ENCODE measurements at places on chromosomes 16 and 17.

DNA sequence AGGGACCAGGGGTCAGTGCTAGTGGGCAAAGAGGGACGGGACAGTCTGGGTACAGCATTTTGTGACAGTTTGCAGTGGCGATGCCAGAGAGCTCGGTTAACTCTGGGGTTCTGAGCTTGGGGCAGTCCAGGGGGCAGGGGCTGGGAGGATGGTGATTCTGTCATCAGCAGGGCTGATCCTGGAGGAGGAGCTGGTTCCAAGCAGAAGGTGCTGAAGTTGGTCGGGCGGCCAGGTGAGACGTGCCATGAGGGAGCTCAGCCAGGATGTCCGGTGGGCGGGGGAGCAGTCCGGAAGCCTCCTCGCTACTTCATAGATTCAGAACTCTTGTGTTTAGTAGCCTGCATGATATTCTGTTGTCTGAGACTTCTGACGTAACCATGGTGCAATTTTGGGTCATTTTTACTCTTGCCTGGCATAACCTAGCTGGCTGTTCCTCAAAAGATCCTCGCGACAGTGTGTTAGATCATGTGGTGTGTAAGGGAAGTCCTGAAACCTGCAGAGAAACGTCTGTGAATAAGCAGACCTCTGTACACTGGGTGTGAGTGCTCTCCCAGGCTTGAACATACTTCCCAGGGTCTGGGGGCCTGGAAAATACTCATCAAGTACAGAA lies 122.0 kb downstream of the CLEC16A start:
- DNase-seq = no peak

DNA sequence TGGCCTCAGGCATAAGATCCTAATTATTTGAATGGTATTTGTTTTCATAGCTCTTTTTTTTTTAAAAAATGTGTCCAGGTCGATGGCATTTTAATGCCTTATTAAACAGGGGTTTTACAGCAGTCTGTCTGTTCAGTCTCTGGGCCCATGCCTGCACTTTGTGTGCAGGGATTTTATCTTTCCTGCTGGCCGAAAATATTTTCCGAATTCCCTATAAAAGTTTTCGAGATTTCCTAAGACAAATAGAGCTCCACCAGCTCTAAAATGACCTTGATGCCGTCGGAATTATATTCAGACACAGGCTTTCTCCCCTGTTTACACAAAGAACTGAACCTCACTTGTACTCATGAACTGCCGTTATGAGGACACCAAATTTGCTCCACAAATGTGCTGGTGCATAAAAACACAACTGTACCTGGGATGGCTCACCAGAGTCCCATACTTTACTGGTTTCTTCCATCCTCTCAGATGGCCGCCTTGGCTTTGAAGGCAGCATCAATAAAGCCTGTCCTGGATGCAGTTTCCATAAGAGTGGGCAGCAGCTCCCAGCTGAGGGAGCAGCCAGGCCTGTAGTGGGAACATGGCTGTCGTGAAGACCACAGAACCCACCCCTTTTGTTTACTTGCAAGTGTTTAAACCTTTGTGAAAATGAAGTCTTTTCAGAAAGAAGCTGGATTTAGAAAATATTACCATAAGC lies 44.9 kb downstream of the TBX4 start:
- DNase-seq = no peak

DNA sequence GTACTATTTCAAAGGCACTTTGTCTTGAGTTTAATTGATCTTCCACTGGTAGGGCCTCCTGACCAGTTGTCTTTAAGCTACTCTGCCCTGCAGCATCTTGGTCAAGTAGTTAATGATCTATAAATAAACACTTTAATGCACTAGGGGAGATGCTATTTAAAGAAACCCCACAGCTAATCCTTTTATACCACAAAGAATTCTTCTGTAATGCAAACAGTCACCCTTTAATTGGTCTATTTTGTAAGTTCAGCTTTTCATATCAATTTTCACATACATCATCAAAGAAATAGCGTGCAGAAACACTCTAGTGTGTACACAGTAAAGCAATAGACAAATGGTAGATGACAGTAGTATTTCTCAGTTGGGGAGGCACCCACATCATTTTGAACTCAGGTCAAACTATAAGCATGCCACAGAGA lies 70.3 kb downstream of the PMP22 start:
- DNase-seq = no peak

DNA sequence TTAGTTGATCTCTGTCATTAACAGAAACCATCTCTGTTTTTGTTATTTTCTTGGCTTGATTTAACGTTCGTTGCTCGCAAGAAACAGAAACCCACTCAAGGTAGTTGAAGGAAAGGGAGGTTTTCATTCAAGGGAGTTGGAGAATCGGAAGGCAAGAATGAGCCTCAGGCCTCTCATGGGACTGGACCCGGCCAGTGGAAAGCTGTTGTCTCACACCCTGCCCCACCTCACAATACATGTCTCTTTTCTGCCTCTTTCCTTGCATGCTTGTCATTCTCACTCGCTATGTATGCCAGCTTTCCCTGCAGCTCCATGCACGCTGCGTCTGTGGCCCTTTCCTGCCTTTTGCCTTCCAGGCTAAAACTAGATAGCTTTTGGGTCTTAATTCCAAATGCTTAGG lies 18.3 kb downstream of the DCAF7 start:
- no peak for DNase-seq

DNA sequence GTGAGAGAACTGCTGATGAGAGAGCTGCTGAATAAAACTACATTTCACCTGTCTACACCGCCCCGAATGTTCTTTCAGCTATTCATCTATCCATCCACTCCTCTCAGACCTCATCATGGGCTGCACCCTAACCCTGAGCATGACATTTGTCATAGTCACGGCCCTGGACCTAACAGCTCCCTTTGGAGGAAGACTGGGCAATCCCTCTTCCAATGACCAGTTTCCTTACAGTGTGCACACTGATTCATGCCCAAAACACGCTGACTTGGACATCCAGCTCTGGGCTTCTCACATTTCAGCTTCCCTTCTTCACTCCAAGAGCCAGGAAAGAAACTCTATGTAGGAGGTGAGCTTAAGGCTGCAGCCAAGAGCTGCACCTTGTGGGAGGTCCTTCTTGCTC lies 41.8 kb upstream of the ARL4D start:
- DNase-seq = no peak

- DNase-seq = no peak
Measured at GRCh38 chr17:44310609-44311376, 2.4 kb downstream of the RUNDC3A start.

GRCh38 chr17:40323391-40324381 lies 14.7 kb downstream of the RARA start:
- DNase-seq = peak; percentile 61

- DNase-seq = no peak
Measured at GRCh38 chr17:2690165-2691068, 21.1 kb downstream of the CLUH start.

DNA sequence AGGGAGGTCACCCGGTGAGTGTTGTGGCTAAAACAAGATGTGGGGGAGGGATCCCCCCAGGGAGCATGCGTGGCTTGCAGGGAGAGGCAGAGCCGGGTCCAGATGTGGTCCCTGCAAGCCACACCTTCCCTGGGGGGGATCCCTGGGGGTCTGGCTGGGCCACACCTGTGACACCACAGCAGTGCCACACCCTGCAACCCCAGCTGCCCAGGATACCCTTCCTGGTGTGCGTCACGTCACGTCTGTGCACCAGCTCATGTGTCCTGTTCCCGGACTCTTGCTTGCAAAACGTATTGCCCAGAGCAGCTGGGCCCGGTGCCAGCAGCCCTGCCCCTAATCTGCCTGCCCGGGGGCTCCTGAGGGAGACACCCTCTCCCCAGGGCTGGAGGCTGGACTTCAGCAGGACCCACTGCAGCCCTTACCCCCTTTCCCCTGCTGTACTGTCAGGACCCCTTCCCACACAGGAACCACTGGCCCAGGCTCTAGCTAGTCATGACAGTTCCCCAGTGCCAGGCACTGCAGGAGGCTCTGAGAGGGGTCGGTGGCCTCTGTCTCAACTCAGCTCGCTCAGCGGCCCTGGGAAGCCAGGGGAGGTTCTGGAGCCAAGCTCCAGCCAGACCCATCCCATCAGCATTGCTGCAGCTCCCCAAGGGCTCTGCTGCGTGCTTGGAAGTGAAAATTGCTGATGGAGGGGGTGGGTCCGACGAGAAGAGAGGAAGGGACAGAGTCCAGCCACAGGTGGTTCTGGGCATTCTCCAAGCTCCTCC lies 25.8 kb upstream of the ACSF3 start:
- DNase-seq = peak; percentile 41

- DNase-seq = no peak
Measured at GRCh38 chr16:10408824-10409381, 23.0 kb downstream of the ATF7IP2 start.

- DNase-seq = no peak
Measured at GRCh38 chr17:66143657-66144282, 48.2 kb downstream of the CEP112 start.

- DNase-seq = no peak
Measured at GRCh38 chr16:54817432-54817831, 113.2 kb upstream of the IRX5 start.

GRCh38 chr17:4715063-4715744 lies 4.8 kb downstream of the ARRB2 start:
- DNase-seq = no peak

GRCh38 chr16:12350945-12351344 lies 374.4 kb downstream of the SNX29 start:
- DNase-seq = no peak

DNA sequence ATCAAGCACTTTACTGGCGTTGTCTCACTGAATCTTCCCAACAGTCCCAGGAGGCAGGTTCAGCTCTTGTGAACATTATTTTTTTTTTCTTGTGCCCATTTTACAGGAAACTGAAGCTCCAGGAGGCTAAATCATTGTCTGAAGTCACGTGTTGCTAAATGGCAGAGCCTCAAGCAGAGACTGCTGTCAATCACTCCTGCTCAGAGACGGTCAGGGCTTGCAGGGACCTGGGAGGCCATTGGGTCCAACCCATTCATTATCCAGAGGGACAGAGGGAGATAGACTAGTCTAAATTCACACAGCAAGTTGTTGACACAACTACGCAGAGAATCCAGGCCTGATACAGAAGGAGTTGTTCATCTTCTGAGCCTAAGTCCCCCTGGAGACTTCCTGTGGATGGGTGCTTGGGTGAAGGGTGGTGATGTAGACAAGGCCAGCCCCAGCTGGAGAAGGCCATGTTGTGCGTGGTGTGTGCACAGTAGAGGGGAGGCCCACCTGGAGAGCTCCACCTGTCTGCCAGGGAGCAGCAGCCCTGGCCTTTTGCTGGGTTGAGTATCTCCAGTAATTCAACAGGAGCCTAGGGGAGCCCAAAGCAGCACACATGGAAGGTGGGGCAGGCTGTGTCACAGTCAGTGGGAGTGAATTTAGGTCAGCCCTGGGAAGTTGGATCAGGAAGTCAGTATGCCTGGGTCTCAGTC lies 24.3 kb upstream of the C1QL1 start:
- no peak for DNase-seq

All from germinal center (tissue), 1 donor.